Endothelial cell of umbilical vein (primary cell): ENCODE measurements at places on chromosomes 12 and 14. TPM values are rescaled to one million over a fixed set of nuclear protein-coding genes. Genes with fewer than 3 reads are reported as not detected.

DNA sequence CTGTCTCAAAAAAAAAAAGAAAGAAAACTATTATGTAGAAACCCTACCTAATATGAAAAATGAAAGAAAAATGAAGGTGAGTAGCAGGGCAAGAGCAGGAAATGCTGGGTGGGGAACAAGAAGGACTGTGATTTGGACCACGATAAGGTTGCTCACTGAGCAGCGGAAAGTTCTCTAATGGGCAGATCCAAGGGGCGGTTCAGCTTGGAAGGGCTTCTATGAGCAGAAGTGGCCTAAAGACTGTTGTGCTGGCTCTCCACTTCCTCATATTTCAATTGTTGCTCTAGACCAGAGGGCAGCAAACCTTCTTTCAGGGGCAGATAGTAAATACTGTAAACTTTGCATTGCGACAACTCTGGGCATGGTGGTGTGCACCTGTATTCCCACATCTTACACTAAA is 16.3 kb upstream of the NFYB start:
- peaks cover 12% of the 10 kb centered on the region for H3K27me3 ChIP-seq
- DNase-seq = no peak
- no peak overlapping the region for H3K27ac ChIP-seq
- H3K4me3 ChIP-seq = no peak overlapping the region
- H3K4me1 ChIP-seq = no peaks in the 10 kb centered on the region
- H3K36me3 ChIP-seq = no peaks in the 10 kb centered on the region

GRCh38 chr14:68510201-68511128 is 282.4 kb downstream of the ZFP36L1 start:
- H3K4me1 ChIP-seq = peaks cover 3% of the 10 kb centered on the region
- H3K27ac ChIP-seq = no peak overlapping the region
- no peaks in the 10 kb centered on the region for H3K27me3 ChIP-seq
- DNase-seq = no peak
- no peak overlapping the region for H3K4me3 ChIP-seq
- no peaks in the 10 kb centered on the region for H3K36me3 ChIP-seq

The PDE6H gene
- not detected in 2 replicates for total RNA-seq

DNA sequence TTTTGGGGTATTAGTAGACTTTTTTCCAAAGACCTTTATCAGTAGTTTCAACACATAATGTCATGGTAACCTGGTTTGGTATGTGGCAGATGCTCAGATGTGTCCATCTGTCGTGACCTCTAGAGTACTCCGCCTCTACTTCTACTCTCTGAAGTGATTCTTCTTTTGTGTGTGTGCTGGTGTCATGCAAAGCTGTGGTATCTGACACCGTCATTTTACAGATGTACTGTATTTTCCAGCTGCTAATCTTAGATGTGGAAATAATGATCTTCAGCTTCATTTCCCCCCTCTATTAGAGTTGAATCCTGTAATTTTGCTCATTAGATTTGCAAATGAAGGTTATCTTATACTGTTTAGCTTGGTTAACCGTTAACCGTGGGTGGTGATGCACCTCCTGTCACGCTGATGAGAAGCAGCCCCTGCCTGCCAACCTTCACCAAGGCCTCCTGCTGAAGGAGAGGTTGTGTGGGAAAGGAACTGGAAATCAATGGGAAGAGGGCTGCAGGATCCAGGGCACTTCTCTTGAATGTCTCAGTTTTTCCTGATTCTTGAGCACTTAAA is 222.4 kb upstream of the AMIGO2 start:
- H3K27me3 ChIP-seq = no peaks in the 10 kb centered on the region
- H3K27ac ChIP-seq = no peak overlapping the region
- no peak for DNase-seq
- no peak overlapping the region for H3K4me3 ChIP-seq

The OR10A7 gene
- total RNA-seq = not detected in 2 replicates

GRCh38 chr14:100142073-100143040 is 17.1 kb downstream of the DEGS2 start:
- no peaks in the 10 kb centered on the region for H3K27me3 ChIP-seq
- H3K4me3 ChIP-seq = peak overlapping the region; percentile 6

The SIVA1 gene
- 92.7 and 101 TPM in 2 replicates for total RNA-seq

GRCh38 chr14:61222388-61222787 is 58.8 kb downstream of the TMEM30B start:
- no peaks in the 10 kb centered on the region for H3K36me3 ChIP-seq
- no peaks in the 10 kb centered on the region for H3K4me1 ChIP-seq
- no peak for DNase-seq
- no peak overlapping the region for H3K27ac ChIP-seq
- H3K27me3 ChIP-seq = peaks cover 10% of the 10 kb centered on the region

- H3K4me3 ChIP-seq = no peak overlapping the region
- H3K36me3 ChIP-seq = no peaks in the 10 kb centered on the region
- no peak for DNase-seq
- H3K27me3 ChIP-seq = no peaks in the 10 kb centered on the region
- H3K27ac ChIP-seq = no peak overlapping the region
Observed at GRCh38 chr14:61048640-61049039, 67.6 kb downstream of the SLC38A6 start.

The LRP6 gene
- total RNA-seq = 40.1 and 41.7 TPM in 2 replicates

GRCh38 chr12:51907083-51907855 is at the start of gene ACVRL1:
TSS of gene ACVRL1 (plus strand) at chr12:51907504. CDS start at chr12:51912475, 4,971 bp downstream.
- peak within 1 kb of the TSS; percentile 99 for H3K27ac ChIP-seq
- peak; percentile 59 for DNase-seq
- H3K36me3 ChIP-seq = no peaks in the 10 kb centered on the region
- H3K27me3 ChIP-seq = no peaks in the 10 kb centered on the region

DNA sequence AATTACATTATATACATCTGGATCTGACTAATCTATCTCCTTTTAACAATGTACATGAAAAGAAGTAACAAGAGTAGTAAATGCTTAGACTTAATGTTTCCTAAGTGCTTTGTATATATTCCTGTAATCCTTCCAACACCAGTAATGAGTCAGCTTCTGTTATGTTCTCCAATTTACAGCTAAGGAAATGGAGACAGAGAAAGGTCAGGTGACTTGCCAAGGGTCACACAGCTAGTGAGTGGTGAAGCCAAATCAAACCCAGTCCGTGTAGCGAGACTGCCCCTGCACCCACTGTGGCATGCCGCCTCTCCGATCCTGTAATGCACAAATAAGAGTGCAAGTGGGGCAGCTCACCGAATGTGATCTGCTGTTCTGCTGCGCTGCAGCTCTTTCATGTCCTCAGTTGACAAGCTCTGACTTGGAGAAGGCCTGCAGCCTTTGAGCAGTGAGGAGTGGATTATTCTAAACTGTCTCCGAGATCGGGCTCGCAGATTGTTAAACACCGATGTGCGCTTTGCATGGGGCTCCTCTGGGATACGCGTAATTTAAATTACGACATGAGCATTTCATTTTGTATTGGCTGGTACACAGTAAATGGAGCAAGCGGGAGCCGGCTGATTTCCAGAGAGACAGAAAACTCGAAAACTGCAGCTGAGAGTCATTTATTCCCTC is 65.1 kb upstream of the KTN1 start:
- peak overlapping the region; percentile 16 for H3K4me3 ChIP-seq
- peaks cover 17% of the 10 kb centered on the region for H3K4me1 ChIP-seq
- no peaks in the 10 kb centered on the region for H3K36me3 ChIP-seq
- DNase-seq = peak; percentile 93
- H3K27ac ChIP-seq = peak overlapping the region; percentile 29

- no peak overlapping the region for H3K4me3 ChIP-seq
- peaks cover 13% of the 10 kb centered on the region for H3K27me3 ChIP-seq
- H3K27ac ChIP-seq = no peak overlapping the region
- no peaks in the 10 kb centered on the region for H3K4me1 ChIP-seq
Observed at GRCh38 chr14:69490219-69490918, 5.8 kb downstream of the PLEKHD1 start.

The LMNTD1 gene
- total RNA-seq = not detected in 2 replicates

DNA sequence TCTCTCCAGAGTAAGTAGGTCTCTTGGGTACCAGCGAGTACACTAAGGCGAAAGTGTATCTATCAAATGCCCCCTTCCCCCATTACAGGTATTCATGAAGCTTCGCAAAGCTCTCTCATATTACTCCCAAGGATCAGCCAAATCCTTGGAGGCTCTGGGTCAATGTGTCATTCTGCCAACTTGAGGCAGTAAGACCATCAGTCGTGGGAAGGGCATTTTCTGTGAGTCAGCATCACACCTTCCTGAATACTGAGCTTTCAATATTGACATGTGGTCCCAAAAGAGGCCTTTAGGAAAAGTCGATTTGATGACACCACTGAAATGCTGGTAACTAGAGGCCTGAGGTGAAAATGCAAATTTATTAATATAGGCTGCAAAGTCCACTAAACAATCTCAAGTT is 323.9 kb downstream of the LRIG3 start:
- no peak overlapping the region for H3K27ac ChIP-seq
- H3K4me3 ChIP-seq = no peak overlapping the region
- no peaks in the 10 kb centered on the region for H3K27me3 ChIP-seq
- no peaks in the 10 kb centered on the region for H3K36me3 ChIP-seq

The NR1H4 gene
- not detected in 2 replicates for total RNA-seq

DNA sequence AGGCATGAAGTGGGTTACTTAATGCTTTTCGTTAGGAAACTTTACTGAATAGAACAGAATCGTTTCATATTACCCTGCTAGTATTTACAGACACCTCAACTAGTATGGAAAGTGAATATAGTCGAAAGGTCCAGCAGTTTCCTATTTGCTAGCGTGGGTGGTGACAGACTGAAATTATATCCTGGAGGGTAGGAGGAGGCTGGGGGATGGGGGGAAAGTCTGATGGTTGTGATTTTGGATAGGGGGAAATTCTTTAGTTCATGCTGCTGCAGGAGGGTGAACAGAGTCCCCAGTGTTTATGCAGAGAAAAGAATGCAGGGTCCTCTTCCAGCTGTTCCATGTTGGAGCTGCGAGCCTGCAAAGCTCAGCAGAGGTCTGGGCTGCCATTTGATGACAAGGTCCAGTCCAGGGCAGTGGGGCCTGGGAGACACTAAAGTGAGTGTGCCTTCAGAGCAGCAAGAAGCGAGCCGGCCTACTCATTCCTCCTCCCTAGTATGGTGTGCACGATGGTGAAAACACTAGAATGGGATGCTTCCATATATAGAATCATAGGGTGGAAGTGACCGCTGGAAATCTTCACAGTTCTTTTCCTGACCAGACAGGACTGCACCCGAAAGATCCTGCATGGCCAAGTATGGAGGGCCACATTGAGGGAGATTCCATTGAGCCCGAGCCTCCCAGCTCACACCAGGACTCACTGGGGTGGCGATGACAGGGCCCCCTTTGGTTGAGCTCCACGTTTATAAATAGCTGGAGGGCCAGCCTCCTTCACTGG is 2.1 kb downstream of the SAMD4A start:
- peaks cover 38% of the 10 kb centered on the region for H3K4me1 ChIP-seq
- H3K27ac ChIP-seq = peak overlapping the region; percentile 68
- peak overlapping the region; percentile 29 for H3K4me3 ChIP-seq
- peaks cover 4% of the 10 kb centered on the region for H3K36me3 ChIP-seq
- no peaks in the 10 kb centered on the region for H3K27me3 ChIP-seq

DNA sequence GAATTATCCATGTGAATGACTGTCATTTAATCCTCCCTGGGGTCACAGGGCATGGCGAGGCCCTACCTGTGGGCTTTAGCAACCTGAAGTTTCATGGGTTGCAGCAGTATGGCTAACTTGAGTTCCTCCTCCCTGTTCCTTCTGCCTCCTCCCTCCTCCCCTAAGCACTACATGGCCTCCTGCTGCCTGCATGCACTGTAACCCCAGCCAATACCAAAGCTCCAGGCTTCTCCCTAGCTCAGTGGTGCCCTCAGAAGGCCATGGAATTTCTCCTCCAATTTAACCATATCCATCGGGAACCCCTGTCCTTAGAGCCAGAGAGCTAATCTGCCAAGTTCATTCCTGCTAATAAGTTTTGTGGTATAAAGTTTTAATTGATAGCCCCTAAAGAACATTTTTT is 95.1 kb downstream of the NT5DC3 start:
- H3K27me3 ChIP-seq = no peaks in the 10 kb centered on the region
- no peak for DNase-seq
- no peak overlapping the region for H3K27ac ChIP-seq
- H3K4me3 ChIP-seq = no peak overlapping the region
- no peaks in the 10 kb centered on the region for H3K4me1 ChIP-seq

GRCh38 chr14:20409226-20409625 is 4.1 kb downstream of the TEP1 start:
- no peaks in the 10 kb centered on the region for H3K27me3 ChIP-seq
- H3K36me3 ChIP-seq = peaks cover 4% of the 10 kb centered on the region
- H3K27ac ChIP-seq = no peak overlapping the region

GRCh38 chr14:46018846-46019420 is 632.6 kb downstream of the RPL10L start:
- no peak overlapping the region for H3K27ac ChIP-seq
- H3K4me3 ChIP-seq = no peak overlapping the region
- no peaks in the 10 kb centered on the region for H3K36me3 ChIP-seq

DNA sequence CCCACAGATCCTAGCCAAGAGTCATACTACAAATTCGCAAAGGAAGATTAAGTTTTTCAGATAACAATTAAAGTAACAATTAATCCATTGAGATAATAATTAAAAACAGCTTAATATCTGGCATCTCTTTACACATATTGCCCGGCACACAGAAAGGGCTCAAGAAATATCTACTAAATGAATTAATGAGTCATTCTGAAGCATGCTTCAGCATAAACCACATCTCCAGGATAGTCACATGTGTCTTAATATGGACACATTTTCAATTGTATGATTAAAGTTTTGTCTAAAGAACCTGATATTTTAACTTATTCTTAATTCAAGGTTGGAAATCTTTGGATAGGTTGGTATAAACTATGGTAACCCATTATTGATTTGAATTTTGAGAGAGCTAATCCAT is 9.6 kb downstream of the ITPR2 start:
- no peaks in the 10 kb centered on the region for H3K27me3 ChIP-seq
- H3K36me3 ChIP-seq = no peaks in the 10 kb centered on the region
- H3K4me1 ChIP-seq = peaks cover 28% of the 10 kb centered on the region
- H3K27ac ChIP-seq = no peak overlapping the region
- no peak for DNase-seq

DNA sequence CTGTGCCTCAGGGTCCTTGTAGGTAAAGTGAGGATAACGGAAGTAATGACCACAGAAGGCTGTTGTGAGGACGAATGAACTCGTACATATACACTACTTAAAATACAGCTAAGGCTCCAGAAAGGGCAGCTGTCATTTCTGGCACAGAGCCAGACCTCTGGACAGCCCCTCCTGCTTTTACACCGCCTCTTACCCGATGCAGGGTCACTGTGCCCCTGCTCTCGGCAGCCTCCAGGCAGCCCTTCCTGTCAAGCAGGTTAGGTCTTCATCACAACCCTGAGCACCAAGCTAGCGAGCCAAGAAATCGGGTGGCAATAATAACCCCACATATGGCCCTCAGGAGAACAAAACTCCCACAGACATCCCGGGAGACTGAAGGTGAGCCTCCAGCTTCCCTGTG is 8.5 kb downstream of the TMEM229B start:
- H3K4me3 ChIP-seq = no peak overlapping the region
- no peaks in the 10 kb centered on the region for H3K36me3 ChIP-seq
- no peaks in the 10 kb centered on the region for H3K4me1 ChIP-seq
- H3K27ac ChIP-seq = no peak overlapping the region
- DNase-seq = no peak
